Right lung (tissue), 10 donors: ENCODE measurements at places on chromosomes 16 and 17. TPM values are rescaled to one million over a fixed set of nuclear protein-coding genes. Genes with fewer than 3 reads are reported as not detected.

The SDK2 gene
- 5.1 TPM for polyA plus RNA-seq

The CCDC47 gene
- 85.9 TPM for polyA plus RNA-seq

The CRHR1 gene
- 0.17 TPM for polyA plus RNA-seq

The KRTAP2-1 gene
- polyA plus RNA-seq = not detected

The TNFSF13 gene
- 17.2 TPM for polyA plus RNA-seq

The SALL1 gene
- polyA plus RNA-seq = not detected

The SLC6A2 gene
- 0.22 TPM for polyA plus RNA-seq

The KCTD11 gene
- polyA plus RNA-seq = 9.6 TPM

The NHLRC4 gene
- polyA plus RNA-seq = 2.9 TPM

The G6PC1 gene
- 0.04 TPM for polyA plus RNA-seq

The ABCA9 gene
- polyA plus RNA-seq = 9.9 TPM

The TM4SF5 gene
- not detected for polyA plus RNA-seq

The SMIM22 gene
- 5.0 TPM for polyA plus RNA-seq

The DYNLRB2 gene
- polyA plus RNA-seq = 6.3 TPM

The PLD6 gene
- 4.8 TPM for polyA plus RNA-seq

The PRAC1 gene
- polyA plus RNA-seq = not detected

The PITPNM3 gene
- 5.2 TPM for polyA plus RNA-seq

The GUCY2D gene
- polyA plus RNA-seq = 0.27 TPM

The ARHGDIG gene
- 0.33 TPM for polyA plus RNA-seq

The NAT9 gene
- polyA plus RNA-seq = 39.2 TPM

The CCL17 gene
- not detected for polyA plus RNA-seq

The TMEM88 gene
- polyA plus RNA-seq = 15.4 TPM

The ABCC11 gene
- polyA plus RNA-seq = 0.30 TPM

The ZNF423 gene
- polyA plus RNA-seq = 29.9 TPM

The C17orf67 gene
- 5.3 TPM for polyA plus RNA-seq

The PRR35 gene
- 0.07 TPM for polyA plus RNA-seq

The PMFBP1 gene
- 3.4 TPM for polyA plus RNA-seq

The CYTH1 gene
- polyA plus RNA-seq = 45.8 TPM

The CCDC78 gene
- polyA plus RNA-seq = 9.2 TPM

The GLYR1 gene
- 122 TPM for polyA plus RNA-seq

The SEZ6L2 gene
- 5.2 TPM for polyA plus RNA-seq

The RAB11FIP4 gene
- 7.1 TPM for polyA plus RNA-seq

The HIC1 gene
- polyA plus RNA-seq = 15.1 TPM

The KRT13 gene
- 0.38 TPM for polyA plus RNA-seq

The CPHXL2 gene
- 0.16 TPM for polyA plus RNA-seq

The FOXN1 gene
- not detected for polyA plus RNA-seq

The SLC16A13 gene
- 5.0 TPM for polyA plus RNA-seq

The BAIAP3 gene
- polyA plus RNA-seq = 5.6 TPM

The EVPLL gene
- 0.70 TPM for polyA plus RNA-seq

The MTSS2 gene
- polyA plus RNA-seq = 126 TPM

The KRTAP9-4 gene
- not detected for polyA plus RNA-seq

The SPAG5 gene
- 35.5 TPM for polyA plus RNA-seq
